ENCODE measurements at places on chromosomes 3 and 15.

DNA sequence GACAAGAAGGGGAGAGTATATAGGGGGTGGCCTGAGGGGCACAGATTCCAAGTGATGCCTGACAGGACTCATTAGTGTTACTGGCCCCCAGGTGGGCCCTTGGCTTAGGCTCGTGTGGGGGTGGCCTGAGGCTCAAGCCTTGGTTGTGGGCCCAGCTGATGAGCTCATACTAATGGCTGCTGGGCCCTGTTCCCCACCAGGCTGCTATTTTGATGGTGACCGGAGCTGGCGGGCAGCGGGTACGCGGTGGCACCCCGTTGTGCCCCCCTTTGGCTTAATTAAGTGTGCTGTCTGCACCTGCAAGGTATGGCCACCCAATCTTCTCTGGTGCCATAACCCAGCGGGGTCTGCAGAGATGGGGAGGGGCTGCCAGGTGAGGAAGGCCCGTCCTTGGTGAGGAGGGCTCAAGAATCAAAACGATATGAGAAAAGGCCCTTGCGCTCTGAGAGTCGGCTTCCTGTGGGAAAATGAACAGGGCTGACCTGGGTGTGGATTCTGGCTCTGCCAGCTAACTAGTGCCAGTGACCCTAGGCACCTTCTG is 7.4 kb downstream of the CHRD start:
- DNase-seq = no peak

DNA sequence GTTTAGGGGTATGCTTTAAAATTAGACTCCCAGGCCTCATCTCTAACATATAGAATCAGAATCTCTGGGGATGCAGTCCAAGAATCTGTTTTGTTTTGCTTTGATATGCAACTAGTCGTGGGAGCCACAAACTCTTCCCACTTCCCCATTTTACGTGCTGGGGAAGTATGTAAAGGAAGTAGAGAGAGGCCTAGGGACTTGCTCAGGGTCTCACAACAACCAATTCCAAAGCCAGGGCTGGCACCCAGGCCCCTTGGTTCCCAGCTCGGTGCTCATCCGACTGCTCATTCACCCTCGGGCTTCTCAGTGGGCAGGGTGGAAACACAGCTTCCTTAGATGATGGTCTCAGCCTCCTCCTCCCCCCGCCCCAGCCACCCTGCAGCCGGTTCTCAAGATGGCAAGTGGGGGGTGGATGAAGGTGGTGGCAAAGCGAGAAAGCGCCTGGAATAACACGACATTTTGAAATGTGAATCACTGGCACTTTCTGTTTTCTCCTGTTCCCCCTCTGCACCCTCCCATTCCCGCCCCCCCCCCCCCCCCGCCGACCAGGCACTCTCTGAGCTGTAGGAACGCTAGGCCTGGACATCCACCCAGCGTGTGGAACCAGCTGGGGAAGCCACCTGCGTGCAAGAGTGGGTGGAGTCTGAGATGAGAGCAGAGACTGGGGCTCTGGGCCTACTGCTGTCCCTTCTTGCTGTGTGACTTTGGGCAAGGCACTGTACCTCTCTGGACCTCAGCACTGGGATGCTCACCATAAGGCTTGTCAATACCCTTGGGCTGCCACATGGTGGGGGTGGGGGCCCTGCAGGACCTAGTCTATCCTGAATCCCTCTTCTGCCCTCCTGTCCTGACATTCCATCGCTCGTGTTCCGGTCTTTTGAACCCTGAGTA is 214.5 kb downstream of the RPLP1 start:
- no peak for DNase-seq

DNA sequence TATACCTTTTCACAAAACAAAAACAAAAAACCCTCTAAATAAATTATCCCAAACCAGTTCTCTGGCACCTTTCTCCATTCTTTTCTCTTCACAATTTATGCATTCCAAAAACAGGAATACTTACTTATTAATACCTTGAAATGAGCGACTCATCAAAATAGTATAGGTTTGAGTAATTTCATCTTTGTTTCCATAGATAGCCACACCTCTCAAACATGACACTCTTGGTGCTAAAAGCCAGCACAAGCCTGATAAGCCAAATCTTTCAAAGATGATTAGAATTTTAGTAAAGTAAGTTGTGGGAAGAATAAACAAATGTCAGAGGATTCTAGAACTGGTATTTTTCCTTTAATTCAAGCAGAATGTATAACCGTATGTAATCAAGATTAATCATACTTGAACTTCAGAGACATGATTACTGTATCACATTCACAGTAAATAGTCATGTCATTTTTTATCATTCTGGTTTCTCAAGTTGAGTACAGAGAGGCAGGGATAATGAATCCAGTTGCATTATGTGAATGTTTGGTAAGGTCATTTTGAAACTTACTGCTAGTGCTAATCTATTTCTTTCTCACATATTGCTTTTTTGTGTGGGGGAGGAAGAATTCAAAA is 12.1 kb upstream of the WDR5B start:
- DNase-seq = no peak

DNA sequence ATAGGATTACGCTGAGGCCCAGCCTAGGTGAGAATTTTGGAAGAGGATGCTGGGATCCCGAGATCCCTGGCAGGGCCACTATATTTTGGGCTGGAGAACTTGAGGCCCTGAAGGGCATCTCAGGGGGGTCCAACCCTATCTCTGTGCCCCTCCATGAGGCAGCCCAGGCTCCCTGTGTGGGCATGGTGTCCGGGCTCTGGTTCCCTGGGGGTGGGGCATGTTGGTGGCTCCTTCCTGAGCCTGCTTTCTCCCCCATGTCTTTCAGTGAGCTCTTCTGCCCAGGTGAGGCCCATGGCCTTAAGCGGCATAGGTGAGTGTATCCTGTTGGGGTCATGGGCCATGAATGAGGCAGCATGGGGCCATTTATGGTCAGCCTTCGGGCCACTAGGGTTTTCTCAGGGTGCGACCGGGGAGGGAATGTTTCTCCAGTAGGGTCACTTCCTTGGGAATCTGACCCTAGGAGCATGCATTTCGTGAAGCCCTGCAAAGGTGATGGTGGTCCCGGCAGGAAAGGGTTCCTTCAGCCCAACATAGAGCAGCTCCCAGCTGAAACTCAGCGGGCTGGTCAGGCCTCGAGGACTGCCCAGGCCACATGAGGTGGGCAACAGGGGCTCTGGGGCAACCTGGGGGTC is 191.3 kb downstream of the UBE3A start:
- no peak for DNase-seq

- DNase-seq = no peak
Measured at GRCh38 chr3:132088291-132088690, 53.5 kb upstream of the CPNE4 start.

DNA sequence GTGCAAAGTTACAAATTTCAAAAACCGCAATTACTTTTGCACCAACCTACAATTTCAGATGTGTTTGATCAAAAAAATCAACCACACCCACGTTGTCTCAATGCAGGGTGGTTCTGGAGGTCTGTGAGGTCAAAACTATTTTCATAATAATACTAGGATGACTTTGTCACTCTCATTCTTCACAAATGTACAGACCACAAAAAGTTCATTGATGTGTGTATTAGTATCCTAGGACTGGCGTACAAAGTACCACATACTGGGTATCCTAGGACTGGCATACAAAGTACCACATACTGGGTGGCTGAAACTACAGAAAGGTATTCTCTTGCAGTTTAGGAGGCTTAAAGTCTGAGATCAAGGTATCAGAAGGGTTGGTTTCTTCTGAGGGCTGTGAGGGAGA is 13.0 kb downstream of the SUCLG2 start:
- no peak for DNase-seq

DNA sequence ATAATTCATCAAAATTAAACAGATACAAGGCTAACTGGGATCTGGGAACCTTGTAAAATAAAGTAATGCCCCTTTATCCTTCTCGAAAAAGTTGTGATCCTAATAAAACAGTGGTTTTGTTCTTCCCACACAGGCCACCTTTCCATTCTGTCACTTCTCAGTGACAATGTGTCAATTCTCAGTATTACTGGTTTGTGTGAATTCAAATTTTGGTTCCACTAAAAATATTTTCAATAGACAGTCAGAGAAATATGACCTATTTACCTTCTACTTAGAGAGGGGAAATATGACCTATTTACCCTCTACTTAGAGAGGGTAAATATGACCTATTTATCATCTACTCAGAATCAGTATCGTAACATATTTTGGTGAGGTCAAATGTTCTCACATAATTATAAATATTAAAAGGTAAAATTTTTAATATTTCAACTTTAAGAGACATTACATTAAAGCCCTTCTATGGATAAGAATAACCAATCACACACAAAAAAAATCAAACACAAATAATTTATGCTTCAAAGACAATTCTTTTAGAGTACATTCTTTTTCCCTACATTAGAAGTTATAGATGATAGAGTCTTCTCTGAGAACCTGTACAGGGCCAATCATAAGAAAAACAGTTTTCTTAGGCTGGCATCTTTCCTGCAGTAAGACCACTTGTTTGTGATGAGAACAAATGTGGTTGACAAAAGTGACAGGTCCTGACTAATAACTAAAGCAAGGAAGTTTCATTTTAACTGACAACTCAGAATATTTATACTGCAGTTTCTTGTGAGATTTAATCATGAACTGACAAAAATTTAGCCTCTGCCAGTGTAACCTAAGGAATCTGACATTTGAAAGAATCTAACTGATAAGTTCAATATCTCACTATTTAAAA is 323.3 kb downstream of the DIPK2A start:
- no peak for DNase-seq

DNA sequence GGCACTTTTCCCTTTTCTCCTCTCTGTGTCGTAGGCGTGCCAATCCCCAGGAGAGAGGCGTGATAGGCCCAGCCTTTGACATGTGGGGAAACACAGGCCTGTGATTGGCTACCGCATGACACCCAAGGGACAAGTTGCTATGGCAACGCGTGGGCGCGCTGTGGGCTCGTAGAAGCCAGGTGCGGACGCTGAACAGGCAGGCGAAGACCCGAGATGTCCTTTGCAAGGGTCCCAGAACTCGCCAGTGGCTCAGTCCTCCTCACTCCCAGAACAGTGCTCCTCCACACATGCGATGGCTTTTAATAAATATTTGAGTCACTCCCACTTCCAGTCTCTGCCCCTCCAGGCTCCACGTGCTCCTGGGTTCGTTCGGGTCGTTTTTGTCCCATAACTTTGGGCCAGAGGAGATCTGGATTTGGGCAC is 4.2 kb downstream of the SLC51B start:
- DNase-seq = peak; percentile 80

DNA sequence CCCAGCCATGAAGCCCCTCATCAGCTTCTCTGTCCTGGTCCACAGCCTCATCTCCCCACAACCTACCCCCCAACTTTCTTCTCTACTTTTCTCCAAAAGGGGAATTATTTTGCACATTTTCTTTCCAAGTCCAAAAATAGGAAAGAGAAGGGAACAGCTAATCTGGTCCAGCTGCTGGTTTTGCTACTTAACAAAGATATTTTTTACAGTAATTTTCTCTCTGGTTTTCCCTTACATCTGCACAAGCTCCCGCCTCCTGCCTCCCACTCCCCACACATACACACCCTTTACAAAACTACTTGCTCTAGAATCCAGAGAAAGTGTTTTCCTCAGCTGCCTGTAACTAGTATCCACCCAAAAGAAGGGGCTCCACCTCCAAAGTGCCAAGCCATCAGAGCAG is 177.2 kb downstream of the POLR2M start:
- DNase-seq = no peak

- DNase-seq = no peak
Measured at GRCh38 chr15:82014989-82015388, 30.8 kb downstream of the MEX3B start.

GRCh38 chr15:30830961-30831360 is 72.8 kb upstream of the FAN1 start:
- no peak for DNase-seq

- no peak for DNase-seq
Measured at GRCh38 chr3:38226273-38226672, 39.3 kb upstream of the SLC22A13 start.

DNA sequence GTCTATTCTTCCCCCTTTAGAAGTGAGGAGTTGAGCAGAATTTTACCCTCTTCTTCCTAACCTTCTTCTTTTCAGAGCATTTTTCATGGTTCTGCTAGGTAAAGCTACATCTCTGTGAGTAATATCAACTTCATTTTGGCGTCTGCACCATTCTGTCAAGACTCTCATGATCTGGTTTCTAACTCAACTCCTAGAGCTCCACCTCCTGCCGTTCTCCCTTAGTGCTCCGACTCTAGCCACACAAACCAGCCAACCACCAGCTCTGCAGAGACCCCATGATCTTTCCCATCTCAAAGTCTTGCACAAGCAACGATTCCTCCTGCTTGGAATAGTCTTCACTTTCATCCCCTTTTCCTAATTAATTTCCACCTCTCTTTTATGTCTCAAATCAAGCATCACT is 193.9 kb upstream of the TMC3 start:
- DNase-seq = no peak

DNA sequence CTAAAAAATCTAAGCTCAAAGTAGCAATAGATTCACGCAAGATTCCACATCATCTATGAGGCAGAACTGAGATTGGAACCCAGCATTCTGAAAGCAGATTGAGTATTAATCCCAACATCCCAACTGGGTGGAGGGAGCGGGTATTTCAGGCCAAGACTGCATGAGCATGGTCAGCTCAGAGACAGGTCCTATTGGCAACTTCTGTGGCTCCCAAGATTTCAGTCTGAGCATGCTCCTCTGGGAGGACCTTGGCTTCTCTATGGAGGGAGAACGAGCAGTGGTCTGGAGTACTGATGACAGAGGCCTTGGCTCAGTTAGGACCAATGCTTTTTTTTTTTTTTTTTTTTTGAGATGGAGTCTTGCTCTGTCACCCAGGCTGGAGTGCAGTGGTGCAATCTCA is 4.0 kb upstream of the ITGA11 start:
- no peak for DNase-seq

GRCh38 chr15:99019558-99020540 is 12.3 kb upstream of the PGPEP1L start:
- no peak for DNase-seq

- DNase-seq = no peak
Measured at GRCh38 chr3:48502728-48503168, 1.2 kb downstream of the SHISA5 start.

DNA sequence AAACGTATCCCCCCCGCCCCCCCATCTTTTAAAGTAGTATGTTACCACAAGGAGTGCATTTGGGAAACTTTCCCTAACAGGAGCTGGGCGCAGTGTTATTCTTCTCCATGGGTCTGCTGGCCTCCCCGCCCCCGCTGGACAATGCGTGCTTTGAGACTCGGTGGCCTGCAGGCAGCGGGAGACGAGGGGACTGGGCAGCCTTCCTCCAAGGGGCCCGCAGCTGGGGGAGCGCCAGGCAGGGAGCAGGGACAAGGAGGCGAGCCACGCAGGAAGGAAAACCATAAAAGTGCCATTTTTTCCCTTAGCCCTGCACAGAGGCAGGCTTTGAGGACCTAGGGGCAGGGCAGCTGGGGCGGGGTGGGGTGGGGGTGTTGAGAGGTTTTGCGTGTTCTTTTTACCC is 14.1 kb downstream of the SOX2 start:
- DNase-seq = no peak

DNA sequence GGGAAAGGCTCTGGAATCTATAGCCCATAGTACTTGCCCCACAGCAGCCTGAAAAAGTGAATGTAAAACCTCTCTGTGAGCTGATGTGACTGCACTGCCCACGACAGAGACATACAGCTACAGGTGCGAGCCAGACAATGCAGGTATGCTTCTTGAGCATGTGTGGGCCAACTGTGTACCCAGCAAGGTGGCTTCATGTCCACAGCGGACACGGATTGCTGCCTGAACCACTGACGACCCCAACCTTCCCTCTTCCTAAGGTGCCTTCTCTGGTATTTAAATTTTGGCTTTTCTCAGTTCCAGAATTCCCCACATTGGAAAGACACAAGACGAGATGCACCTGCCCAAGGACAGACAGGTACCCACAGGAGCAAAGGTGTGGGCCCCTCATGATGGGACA is 65.8 kb downstream of the SCN5A start:
- DNase-seq = no peak

Data from DMS79 (cell line).